RWPE2 (cell line): ENCODE measurements at places on chromosomes 2 and 18.

DNA sequence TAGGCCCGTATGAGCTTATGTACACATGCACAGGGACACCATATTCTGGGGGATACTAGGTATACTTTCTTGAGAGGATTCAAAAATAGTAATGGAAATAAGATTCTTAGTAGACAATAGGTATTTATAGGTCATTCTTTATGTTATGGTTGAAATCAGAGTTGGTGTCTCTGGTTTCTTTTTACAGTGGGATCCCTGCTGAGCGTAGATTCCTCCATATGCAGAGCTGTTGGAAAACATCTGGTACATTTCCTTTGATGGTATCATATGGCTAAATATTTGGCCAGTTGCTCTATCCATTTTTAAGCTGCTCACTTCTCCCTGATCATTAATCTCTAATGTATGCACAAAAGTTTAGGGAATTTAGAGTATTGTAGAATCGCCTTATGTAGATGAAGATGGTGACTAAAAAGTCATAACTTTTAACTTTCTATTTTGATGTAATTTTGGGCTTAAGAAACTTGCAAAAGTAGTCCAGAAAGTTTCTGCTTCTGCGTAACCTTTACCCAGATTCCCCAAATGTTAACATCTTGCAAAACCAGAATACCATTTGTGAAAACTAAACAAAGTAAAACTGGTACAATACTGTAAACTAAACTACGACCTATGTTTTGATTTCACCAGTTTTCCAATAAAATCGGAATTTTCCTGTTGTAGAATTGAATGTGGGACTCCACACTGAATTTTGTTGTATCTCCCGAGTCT is 5.4 kb downstream of the ARHGAP28 start:
- no peak for DNase-seq

GRCh38 chr2:19361325-19361990 is 3.0 kb upstream of the OSR1 start:
- no peak for DNase-seq

DNA sequence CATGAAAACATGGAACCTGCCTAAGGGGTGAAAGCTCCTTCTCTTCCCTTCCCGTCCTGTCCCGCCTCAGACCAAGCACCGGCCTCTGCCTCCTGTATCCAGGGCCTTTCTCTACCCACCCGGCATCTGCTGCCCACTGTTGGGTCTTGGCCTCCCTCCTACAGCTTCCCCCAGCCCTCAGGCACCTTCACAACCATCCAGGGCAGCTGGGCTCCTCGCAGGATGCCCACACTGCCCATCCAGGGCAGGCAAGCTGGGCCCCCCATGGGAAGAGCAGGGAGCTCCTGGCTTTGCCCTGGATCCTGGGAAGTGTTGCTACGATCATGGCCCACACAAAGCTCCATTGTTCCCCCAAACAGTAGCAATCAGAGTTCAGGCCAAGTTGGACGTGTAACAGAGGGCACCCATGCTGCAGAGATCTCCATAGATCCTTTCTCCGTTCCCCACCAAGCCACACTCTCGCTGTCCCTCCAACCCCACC is 206.6 kb downstream of the NDUFA10 start:
- DNase-seq, result no peak

DNA sequence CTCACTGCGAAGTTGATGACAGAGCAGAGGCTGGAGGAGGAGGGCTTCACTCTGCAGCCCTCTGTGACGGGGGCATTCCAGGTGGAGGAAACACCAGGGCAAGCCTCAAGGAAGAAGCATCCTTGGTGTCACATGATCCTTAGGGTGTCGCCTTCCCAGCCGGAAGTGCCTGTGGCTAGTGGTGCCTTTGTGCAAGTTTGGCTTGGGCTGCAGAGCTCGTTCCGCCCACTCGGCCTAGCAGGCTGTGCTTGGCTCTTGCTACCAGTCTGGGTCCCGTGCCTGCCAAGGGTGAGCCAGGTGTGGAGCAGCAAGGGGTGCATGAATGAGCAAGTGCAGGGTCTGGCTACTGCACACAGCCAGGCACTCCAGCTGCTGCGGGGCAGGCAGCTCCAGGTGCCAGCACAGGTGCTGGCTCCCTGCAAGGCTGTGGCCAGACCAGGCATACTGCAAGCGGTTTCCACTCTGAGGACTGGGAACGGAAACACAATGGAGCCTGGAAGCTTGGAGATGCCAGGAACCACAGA is 325.3 kb upstream of the SMIM21 start:
- DNase-seq, result no peak

GRCh38 chr2:64313398-64313723 is 140.6 kb upstream of the LGALSL start:
- no peak for DNase-seq

GRCh38 chr2:230166557-230167170 is 53.1 kb downstream of the SP110 start:
- no peak for DNase-seq

DNA sequence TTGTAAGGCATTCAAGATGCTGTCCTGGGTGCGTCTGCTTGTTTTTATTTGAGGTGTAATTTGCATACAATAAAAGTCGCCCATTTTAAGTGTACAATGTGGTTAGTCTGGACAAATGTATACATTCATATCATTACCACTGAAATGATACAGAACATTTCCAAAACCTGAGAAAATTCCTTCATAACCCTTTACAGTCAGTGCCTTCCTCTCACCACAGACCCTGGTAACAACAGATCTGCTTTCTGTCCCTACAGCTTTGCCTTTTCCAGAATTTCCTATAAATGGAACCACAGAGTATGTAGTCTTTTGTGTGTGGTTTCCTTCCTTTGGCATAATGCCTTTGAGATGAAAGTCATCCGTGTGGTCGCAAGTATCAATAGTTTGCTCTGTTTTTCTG is 45.8 kb upstream of the NFU1 start:
- DNase-seq, result no peak

DNA sequence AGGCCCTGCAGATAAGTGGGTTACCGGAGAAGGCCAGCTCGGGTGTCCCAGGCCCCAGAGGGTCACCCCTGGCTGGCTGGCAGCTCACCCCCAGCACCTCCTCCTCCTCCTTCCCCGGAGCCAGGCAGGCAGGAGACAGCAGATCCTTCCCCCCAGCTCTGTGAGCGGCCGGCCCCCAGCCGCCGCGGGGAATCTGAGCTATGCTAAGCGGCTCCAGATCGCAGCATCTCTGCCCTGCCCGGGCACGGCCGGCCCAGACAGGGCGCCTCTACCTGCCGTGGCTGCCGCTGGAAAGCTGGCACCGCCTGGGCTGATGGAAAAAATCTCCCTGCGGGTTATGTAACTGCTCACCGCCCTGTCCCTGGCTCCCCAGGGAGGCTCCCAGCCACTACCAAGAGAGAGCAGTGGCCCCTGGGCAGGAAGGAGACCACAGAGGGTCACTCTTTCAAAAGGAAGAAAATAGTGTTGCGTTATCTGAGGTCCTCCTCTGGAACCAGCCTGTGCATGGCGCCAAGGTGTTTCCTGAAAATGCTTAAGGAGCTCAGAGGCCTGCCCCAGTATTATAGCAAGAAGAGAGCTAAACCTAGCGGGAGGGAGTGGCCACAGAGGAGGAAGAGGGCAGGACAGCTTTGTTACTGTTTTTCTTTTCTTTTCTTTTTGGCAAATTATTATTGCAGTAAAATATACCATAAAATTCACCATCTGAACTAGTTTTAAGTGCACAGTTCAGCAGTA is 179.0 kb downstream of the SMAD7 start:
- no peak for DNase-seq

DNA sequence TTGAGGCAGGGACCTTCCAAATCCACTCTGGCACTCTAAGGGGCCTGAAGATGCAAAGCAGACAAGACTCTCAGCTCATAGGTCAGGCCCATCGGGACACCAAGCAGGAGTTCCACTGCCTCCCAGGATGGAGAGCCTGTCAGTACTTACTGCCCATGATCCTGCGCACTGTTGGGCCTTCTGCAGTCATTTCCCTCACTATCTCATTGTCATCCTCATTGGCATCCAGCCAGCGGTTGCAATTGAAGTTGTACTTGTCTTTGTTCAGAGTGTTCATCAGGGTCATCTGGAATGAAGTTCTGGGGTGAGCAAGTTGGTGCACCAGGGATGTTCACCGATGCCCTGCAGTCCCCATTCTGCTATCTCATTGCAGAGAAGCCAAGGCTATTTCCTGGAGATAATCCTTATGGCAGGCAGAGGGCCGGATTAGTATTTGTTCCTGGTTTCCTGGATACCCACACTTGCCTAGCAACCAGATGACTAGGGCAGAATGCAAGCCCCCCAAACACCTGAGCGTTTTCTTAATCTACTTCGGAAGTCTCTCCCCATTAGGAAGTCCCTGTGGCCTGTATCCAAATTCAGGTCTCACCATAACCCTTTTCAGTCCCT is 65.1 kb downstream of the LOXHD1 start:
- no peak for DNase-seq
